ENCODE measurements at places on chromosomes 4 and X.

GRCh38 chr4:52106660-52107059, 55.6 kb downstream of the SPATA18 start:
- DNase-seq = no peak

DNA sequence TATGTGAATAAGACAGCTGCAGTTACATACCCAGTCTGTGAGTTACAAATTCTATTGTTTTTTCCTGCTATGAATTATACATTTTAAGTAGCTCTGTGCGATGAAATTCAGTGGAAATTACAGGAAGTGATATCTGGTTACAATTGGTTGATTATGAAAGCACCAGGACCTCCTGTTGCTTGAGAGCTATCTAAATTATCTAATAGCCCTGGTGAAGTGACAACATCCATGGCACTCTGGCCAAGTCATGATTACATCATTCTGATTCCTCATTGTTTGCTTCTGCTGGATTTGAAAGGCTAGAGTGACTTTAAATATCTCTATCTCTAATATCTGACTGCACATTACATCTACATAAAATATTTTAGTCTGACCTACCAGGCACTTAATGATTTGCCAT, 515.0 kb downstream of the CFAP47 start:
- DNase-seq = no peak

GRCh38 chr4:168683595-168683994, 186.7 kb downstream of the PALLD start:
- no peak for DNase-seq

DNA sequence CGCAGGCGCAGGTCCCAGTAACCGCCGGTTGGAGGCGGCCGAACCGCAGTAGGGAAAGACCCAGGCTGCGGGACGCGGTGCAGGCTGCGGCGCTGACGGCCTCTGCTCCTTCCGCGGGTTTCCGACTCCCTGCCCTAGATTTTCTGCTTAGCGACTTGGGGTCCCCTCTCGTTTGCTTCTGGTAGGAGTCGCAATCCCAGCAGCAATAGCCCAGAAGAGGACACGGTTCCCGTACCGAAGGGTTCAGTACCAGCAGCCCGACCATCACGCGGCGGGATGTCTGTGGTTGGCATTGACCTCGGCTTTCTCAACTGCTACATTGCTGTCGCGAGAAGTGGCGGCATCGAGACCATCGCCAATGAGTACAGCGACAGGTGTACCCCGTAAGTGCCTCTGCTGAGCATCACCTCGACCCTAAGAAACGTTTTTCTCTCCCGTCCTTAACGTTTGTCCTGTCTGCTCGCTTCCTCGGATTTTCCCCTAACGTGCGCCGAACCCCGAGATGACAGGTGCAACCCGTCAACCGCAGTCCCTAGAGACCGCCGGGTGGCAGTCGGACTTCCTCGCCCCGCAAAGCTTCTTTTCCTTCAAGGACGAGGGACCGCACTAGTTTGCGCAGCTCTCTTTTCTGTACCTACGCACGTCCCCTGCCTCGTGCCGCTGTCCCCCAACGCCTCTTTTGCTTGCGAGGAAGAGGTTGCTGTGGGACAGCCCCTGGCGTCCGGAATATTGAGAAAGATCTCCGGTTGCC, at the start of gene HSPA4L:
HSPA4L (plus strand) TSS at position 48 of the 751 bp plus-strand sequence; CDS start at position 277, 229 bp downstream.
- peak; percentile 49 for DNase-seq

- no peak for DNase-seq
Observed at GRCh38 chr4:8835521-8836365, 35.9 kb downstream of the HMX1 start.

DNA sequence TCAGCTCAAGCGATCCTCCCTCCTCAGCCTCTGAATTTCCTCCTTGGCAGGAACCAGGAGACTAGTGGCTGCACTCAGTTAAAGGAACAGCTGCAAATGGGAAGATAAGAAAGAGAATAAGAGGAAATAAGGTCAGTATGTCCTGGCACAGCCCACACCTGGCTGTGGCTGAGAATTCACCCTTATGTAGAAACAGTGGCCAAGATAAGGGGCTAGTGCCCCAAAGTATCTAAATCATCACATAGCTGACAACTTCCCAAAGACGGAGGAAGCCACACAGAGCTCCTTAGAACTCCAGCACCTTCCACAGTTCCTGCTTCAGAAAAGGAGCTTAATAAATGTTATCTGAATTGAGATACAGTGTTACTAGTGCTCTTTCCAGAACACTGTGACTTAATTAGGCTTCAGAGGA, 2.3 kb upstream of the CHIC2 start:
- no peak for DNase-seq

DNA sequence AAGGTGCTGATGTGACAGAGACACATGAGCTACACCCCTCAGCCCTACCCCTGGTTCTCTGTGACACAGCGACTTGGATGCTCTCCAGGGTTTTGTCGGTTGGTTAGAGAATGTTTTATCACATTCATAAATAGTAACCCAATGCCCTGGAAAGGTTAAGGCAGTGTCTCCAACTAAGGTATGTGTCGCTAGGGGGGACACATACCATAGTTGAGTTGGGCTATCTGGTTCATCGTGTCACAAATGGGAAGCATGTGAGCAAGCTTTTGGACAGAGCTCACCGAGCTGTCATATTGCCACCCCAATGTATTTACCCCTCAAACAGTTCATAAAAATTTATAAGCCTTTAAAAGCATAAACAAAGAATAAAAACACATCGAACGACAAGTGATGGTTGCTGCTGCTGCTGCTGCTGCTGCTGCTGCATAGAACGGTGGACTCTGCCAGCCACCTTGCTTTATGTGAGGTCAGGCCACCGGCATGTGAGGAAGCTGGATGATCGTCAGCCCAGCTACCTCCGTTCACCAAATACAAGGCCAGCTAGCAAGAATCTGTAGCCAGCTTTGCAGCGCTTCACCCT, 55.9 kb downstream of the STOX2 start:
- DNase-seq = no peak

DNA sequence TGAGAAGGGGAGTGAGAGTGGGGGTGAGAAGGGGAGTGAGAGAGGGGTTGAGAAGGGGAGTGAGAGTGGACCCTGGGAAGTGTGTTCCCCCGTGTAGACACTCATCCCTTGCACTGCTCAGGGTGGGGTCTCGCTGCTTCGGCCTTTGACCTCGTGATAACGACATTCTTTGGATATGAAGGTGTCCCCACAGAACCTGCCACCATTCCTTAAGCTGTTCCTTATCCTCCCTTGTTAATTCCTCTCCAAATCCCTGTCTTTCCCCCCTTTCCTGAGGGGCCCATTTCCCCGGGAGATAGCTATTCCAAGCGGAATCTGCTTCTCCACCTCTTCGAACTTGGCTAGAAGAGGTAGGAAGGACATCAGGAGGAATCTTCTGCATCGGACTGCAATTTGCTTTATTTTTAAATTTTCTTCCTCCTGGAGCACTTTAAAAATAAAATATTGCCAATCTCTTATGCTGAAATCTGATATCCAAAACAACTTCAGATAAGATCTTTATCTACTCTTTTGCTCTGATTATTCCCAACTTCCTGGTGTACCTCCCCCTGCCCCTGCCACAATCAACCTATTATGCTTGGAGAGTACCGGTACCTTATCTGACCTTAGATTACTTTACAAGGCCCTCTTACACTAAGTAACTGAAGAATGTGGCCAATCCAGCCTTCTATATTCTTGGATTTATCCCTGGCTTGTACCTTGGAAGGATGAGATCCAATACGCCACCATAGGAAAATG, 15.6 kb downstream of the TRIML1 start:
- DNase-seq = no peak

- DNase-seq = no peak
Observed at GRCh38 chr4:38075370-38076152, 115.4 kb downstream of the PTTG2 start.

DNA sequence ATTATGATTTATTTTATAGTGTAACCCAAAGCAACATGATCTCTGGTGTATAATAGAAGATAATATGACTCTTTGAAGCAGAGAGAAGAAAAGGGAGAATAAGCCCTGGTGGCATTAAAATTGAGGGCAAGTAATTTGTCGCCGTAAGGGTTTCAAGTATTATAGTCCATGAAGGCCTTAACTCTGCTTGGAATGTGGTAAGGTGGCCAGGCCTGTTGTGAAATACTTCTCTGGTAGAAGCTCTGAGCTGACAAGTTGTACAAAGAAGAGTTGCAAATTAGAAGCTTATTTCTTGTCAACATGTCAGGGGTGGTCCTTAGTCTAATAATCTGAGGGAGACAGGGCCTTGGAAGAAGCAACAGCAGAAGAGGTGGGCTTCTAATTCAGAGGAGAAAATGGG, 151.7 kb upstream of the HHIP start:
- no peak for DNase-seq

DNA sequence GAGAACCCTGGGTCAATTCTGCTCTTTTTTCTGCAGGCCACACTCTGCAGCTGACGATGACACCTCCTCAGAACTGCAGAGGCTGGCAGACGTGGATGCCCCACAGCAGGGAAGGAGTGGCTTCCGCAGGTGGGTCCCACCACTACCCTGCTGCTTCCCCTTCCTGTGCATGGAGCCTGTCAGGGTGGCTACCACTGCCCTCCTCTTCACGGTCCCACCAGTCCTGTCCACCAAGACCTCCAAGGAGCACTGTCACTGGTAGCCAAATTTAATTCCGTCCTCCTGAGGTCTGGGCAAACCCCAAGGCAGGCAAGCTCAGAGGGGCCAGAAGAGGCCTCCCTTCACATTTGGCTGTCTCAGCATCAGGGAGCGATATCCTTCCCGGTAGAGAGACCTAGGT, 4.2 kb downstream of the CNGA2 start:
- no peak for DNase-seq

GRCh38 chrX:119343856-119344255, 55.3 kb upstream of the SLC25A43 start:
- no peak for DNase-seq

GRCh38 chrX:41336447-41336846, 2.5 kb downstream of the DDX3X start:
- no peak for DNase-seq

GRCh38 chr4:182343453-182343852, 100.3 kb downstream of the TENM3 start:
- no peak for DNase-seq

- DNase-seq = no peak
Observed at GRCh38 chr4:40592034-40592433, 37.6 kb downstream of the RBM47 start.

DNA sequence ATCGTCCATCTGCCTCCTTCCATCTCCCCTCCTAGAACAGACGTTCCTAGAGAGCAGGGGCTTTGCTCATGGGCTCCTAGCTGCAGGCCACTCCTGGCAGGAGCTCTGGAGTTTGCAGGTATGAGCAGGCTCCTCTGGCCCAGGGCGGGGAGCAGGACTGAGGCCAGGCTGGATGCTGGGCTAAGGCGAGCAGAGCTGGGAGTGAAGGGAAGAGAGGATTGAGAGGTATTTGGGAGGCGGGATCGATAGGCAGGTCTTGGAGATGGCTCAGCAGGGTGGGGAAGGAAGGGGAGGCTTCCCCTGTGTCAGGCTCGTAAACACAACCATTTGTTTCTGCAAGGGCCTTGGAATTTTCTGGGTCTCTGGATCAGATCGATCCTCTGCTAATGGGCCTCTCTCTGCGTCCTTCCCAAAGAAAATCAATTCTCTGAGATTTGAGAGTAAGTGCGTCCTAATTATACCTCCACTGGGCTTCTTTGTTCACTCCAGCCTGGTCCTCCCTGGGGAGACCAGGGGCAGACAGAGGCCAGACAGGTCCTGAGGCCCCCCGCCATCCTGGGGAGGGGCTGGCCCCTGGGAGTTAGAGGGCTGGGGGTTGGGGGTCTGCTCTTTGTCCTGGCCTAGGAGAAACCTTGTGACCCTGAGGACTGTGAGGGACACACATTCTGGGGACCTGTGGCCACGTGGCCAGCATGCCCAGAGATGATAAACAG, 94.8 kb upstream of the PSAPL1 start:
- no peak for DNase-seq

GRCh38 chr4:133594390-133595207, 445.5 kb downstream of the PCDH10 start:
- DNase-seq = no peak

DNA sequence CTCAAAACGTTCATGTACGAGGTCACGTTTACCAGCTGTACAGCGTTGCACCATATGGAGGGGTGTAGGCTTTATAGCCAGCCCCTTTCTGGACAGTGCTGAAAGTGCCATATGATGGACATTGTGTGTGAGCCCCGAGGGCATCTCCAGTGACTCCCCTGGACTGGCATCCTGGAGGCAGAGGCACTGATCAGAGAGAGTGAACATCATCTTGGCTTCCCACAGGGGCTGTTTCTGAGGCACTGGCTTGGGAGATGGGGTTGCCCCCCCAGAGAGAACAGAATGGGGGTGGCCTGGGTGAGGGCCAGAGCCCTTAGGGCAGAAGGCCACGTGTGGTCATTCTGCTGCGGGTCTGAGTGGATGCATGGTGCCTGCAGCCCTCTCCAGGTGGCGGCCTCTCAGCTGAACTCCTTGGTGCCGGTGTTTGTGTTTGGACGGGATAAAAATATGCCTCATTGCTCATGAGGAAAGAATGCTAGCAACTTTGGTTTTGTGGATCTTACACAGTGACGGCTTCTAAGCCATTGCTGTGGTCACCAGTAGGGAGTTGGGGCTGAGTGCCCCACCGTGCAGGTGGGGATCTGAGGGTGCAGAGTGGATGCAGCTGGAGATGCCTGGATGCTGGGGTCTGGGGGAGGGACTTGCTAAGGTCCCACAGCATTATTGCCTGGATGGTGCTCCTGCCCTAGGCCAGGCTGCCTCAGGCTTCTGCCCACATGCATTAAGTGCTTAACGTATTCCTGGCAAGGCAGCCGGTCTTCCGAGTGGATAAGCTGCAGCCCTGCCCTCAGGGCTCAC, 3.4 kb downstream of the WFS1 start:
- no peak for DNase-seq
